NCI-H1048 (cell line): ENCODE measurements at places on chromosomes 2 and 18.

GRCh38 chr18:61531182-61531581, 198.0 kb downstream of the CDH20 start:
- no peak for DNase-seq

DNA sequence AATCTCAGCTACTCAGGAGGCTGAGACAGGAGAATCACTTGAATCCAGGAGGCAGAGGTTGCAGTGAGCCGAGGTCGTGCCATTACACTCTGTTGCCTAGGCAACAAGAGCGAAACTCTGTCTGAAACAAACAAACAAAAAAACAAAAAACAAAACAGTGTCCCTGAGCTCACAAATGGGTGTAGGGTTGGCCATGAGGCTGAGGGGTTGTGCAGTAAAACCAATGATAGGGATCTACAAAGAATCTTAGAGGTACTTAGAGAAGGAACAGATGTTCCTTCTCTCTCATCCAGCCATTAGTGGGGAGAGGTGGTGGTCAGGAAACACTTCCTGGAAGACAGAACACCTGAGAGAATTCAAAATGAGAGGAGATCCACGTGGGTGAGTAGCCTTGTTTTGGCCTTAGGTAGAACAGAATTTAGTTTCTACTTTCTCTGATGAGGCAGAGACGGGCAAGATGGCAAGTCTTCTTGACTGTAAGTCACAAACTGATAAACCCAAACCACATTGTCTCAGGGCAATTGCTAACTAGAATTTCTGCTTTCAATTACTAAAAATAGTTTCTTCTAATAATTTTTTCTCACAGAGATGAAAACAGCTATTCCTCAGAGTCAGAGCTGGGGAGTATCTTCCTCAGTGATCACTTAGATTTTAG, 61.5 kb upstream of the PPM1B start:
- DNase-seq, result no peak

- DNase-seq, result no peak
These were observed 12.4 kb downstream of the KLHL14 start for GRCh38 chr18:32760391-32760790.

GRCh38 chr2:52054824-52055223, 1022.9 kb upstream of the NRXN1 start:
- DNase-seq, result no peak

DNA sequence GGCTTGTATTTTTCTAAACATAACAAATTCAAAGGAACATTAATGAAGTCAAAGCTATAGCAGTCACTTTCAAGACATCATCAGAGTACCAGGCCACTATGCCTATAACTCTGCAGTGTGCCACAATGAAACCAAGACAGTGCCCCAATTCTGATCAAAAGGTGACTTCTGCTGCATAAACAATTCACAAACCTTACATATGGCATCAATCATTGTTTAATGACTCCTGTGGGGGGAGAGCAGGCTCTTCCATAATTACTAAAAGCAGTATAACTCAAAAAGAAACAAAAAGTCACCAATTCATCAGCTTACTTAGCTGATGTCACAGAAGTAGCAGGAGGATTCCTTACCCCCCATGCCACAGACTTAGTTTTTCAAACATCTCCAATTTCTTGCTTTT, 15.5 kb downstream of the LPIN2 start:
- DNase-seq, result no peak

DNA sequence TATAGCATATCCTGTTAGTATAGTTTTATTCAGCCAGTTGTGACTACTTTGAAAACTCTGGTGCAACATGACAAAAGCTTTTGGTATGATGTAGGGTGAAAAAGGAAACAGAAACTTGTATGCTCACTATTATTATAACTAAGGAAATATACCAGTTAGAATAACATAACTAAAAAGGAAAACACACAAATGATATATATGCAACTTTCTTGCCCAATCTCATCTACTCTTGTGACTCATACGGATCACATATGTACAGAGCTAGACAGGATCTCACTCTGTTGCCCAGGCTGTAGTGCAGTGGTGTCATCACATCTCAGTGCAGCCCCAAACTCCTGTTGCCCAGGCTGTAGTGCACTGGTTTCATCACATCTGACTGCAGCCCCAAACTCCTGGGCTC, 12.4 kb upstream of the TLK1 start:
- DNase-seq, result no peak

DNA sequence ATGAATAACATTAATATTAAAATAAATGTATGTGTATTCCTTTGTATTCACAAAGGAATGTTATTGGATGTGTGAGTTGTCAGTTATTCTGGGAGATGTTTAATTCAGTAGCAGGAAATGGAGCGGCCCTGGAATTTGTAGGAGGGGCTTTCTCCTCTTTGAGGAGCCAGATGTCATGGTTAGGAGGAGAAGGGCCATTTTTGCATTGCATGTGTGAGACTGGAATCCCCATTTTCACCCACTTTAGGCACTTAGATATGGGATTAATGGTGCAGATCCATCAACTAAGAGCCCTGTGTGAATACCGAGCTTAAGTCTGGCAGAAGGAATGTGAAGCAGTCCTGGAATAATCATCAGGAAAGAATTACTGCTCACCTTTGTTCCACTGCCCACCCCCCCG, 439.2 kb downstream of the PARD3B start:
- no peak for DNase-seq
